AG04450 (cell line): ENCODE measurements at places on chromosomes 5 and 9.

DNA sequence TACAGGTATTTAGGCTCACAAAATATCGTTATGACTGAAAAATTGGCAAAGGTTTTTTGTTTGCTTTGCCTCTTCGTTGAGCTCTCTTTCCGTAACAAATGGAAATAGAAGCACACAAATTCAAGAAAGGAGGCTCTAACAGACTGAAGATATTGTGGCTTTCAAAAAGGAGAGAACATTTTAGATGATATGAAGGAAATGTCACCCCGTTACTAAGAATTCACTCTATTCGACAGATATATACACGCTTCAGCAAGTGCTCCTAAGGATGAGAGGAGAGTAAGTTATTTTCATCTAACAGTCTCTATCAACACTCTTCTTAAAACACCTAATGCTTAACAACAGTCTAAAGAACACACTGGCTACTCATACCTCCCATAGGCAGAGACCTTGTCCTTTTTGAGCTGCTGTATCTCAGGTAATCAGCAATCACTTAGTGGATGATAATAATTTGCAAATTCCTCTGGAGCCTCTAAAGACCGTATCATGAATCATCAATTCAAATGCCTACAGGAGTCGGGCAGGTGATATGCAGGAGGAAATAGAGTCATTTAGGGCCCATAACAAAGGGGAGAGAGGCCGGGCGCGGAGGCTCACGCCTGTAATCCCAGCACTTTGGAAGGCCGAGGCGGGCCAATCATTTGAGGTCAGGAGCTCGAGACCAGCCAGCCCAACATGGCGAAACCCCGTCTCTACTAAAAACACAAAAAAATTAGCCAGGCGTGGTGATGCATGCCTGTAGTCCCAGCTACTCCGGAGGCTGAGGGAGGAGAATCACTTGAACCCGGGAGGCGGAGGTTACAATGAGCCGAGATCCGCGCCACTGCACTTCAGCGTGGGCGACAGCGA is 1.4 kb upstream of the HSDL2 start:
- DNase-seq = no peak

GRCh38 chr9:36764364-36765076 is 191.8 kb downstream of the MELK start:
- no peak for DNase-seq

GRCh38 chr5:54653956-54654614 is 136.5 kb downstream of the SNX18 start:
- DNase-seq = no peak

DNA sequence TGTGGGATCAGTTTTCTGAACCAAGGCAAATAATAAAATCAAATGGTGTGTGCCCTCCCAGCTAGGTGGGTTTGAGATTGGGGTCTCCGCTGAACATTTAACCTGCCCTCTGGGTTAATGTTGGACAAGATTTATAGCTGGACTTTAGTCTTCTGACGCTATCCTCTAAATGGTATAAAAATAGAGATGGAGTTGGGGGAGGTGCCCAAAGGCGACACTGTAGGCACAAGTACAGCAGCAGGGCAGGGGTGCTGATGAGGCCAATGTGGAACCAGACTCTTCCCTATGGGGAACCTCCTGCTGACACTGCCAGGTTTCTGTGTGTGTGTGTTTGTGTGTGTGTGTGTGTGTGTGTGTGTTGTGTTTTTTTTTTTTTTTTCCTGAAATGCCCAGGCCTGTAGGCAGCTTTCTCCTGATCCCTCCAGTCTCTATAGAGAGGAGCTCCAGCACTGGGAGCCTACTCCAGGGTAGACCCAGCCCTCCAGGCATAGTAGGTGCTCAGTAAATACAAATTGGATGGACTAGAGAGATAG is 37.9 kb downstream of the PCDH1 start:
- no peak for DNase-seq

- peak; percentile 38 for DNase-seq
Observed at GRCh38 chr9:110179734-110180133, 28.2 kb downstream of the C9orf152 start.

DNA sequence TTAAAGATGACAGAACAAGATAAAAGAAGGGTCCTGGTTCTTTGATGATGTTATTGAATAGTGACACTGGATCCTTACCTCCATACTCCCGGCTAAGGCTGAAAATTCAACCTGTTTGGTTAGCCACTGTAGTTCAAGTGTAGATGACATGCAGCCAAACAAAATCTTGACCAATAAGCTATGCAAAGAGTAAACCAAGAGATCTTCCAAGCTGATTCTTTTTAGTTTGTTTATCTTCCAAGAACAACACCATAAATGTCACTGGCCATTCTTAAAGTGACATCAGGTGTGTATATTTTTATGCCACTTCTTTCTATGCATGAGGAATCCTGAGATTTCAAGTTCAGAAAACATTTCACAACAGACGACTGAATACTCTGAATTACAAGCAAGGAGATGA is 141.5 kb upstream of the FST start:
- no peak for DNase-seq

DNA sequence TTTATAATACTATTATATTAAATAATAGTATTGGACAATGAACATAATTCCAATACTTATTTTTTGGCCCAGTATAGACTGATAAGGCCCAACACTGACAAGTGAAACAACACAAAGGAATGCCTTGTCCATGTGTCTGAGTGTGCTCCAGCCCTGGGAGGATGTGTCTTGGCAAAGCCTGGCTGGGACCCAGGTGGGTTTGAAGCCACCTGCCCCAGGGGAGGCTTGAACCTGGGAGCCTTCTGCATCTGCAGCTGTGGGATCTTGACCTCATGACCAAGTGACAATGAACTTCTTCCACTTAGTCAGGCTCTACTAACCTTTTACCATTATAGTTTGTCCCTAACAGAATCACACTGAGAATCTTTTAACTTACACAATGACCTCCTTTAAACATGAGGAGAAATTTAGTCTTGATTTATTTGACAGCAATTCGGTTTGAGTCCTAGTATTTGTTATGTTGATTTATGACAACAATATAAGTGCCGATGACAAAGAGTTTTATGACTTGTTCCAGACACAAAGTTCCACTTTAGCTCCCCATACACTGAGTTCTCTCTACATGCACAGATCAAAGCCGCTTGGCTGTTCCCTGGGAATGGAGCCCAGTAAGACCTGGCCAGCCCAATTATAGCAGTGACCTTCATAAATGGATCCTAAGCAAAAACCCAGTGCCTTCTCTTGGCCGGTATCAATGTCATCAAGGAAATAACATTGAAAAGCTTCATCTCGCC is 294.5 kb downstream of the CTNND2 start:
- DNase-seq = no peak

- no peak for DNase-seq
Observed at GRCh38 chr5:92378966-92379611, 996.0 kb upstream of the ARRDC3 start.

GRCh38 chr5:169651526-169651925 is 14.5 kb downstream of the DOCK2 start:
- no peak for DNase-seq

- no peak for DNase-seq
Observed at GRCh38 chr9:106862110-106862820, 701 bp upstream of the ZNF462 start.

DNA sequence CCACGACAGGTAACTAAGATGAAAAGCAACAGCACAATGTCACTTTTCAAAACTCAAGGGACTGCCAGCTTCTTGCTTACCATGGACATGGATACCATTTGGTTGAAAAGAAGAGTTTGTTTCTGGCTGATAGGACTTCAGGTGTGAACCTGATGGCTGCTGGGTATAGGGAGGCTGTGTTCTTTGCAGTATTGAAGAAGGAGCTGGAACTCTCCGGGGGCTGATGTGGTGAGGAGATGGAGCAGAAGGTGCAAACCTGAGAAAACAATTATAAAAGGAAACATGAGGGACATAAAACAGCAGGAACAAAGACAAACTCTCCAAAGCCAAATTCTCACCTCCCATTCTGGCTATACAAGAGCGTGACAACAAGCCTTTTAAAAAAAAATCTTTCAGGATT is 330.1 kb upstream of the RFX3 start:
- no peak for DNase-seq

DNA sequence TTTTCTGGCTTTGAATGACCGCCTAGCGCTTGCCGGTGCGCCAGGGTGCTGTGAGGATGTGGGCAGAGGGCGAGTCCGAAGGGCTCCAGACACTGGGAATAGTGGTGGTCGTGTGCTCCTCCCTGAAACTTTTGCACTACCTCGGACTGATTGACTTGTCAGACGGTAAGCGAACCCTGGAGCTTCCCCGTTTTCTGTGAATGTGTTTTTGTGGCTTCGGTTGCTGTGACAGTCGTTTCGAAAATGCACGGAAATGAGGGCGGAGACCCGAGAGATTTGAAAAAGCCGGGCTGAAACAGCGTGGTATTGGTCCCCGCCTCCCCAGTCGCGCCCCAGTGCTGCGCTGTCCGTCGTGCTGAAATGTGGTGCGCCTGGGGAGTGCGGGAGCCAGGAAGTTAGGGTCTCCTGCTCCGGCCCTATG is 102.5 kb upstream of the GABRP start:
- DNase-seq = no peak

DNA sequence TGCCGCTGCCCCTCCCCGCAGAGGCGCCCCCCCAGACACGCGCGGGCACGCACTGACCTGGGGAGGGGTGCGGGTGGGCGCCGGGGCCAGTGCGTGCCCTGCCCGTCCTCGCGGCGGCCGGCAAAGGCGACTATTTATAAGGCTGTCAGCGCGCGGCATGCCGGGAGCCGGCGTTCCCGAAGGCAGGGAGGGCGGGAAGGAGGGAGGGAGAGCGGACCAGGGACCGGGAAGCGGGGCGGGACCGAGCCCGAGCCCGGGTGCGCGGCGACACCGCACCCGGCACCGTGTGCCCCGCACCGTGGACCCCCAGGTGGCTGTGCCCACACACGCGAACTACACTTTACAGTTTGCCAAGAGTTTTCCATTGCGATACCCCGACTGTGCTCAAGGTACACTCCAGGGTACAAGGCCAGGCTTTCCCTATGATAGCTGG is at the start of gene AK1:
AK1 (minus strand) TSS at position 110 of the 433 bp plus-strand sequence. CDS start 3,058 bp downstream, outside the sequence.
- no peak for DNase-seq

- no peak for DNase-seq
Observed at GRCh38 chr5:76223696-76224095, 140.5 kb downstream of the SV2C start.

GRCh38 chr5:58944221-58944620 is 361.3 kb downstream of the RAB3C start:
- DNase-seq = no peak

DNA sequence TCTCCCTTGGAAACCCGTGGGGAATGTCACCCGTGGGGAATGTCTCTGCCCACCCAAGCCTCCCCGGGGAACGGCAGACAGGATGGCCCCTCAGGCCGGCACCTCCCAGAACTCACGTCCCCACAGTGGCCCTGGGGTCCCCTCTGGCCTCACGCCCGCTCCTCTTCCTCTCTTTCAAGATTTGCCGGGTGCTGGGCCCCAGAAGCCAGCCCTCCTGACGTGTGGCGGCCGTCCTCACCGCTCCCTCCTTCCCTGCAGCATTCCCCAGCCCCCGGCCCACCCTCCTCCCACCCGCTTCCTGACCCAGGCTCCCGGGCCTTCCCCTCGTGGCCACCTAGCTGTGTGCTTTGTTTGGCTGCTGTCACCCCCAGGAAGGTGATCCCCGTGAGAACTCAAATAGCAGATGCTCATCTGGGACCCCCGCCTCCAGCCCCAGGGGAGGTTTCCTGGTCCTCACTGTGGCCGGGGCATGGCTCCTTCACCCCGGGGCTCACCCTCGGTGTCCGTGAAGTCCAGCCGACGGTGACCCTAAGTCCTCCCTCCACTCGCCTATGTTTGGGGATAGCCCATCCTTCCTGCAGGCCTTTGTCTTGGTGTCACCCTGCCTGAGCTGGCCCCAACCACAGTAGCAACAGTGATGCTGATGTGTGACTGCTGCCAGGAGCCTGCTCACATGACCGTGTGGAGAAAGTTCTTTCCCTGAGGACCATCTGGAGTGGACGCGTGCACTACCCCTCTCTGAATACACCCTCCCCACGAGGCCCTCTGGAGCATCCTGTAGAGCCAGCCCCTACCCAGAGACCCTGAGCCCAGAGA is 163.3 kb upstream of the IER5L start:
- no peak for DNase-seq

DNA sequence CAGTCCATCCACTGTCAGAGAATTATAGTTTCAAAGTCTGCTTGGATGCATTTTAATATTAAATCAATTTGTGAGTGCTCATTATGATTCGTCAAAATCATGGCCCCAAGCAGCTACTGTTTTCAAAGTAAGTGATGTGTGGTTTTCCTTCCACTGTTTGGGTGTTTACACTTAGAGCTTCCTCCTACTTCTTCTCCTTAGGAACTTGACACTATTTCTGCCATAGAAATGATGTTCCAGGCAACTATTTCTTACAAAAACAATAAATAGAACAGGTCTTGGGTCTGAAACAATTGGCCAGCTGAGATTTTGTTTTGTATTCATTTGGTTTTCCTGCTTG is 132.8 kb upstream of the RAI14 start:
- DNase-seq = no peak

DNA sequence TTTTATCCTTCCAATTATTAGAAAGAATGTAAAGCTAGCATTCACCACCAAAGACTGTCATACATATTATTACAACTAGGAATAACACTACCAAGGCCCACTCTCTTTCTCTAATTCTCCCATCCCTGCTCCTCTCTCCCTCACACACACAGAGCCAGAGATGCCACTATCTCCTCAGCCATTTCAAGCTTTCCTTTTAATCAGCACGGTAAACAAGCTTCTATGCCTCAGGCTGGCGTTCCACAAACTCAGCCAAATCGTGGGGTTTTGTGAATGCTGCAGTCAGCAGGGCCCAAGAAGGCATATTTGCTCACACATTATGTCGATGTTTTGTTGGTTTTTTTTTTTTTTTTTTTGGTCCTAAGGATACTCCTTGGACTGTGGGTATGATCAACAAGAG is 979.9 kb upstream of the DMAC1 start:
- DNase-seq = no peak

- DNase-seq = no peak
Observed at GRCh38 chr5:112703866-112704820, 33.5 kb upstream of the APC start.

GRCh38 chr5:102231693-102232619 is 64.1 kb downstream of the SLCO4C1 start:
- DNase-seq = no peak

DNA sequence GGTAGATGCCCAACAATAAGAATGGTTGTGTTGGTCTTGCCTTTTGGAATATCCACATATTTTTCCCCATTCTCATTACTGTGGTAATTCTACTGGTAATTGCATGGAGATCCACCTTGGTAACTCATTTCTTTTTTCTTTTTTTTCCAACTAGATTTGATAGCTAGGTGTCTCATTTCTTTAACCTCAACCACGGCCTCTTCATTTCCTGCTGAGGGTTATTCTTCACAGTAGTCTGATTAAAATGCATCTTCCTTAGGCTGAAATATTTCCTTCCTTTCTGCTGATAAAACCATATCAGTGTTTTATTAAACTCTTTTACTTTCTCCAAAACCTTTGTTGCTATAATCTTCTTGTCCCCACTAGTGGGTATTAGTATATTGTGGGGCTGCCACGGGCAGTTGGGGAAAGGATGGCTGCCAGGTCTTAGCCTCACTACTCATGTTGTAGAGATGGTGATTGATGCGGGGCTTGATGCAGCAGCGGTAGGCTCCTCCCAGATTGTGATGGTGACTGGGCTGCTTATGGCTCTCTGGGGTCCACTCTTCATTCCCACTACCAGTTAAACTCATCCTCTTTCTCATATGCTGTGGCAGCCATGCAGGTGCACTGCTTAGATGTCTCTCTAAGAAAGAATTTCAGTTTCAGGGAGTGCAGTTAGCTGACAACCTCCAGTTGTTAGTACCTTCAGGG is 35.9 kb downstream of the KIF2A start:
- DNase-seq = no peak
